ENCODE measurements at places on chromosomes 11 and 22. TPM values are rescaled to one million over a fixed set of nuclear protein-coding genes. Genes with fewer than 3 reads are reported as not detected.

DNA sequence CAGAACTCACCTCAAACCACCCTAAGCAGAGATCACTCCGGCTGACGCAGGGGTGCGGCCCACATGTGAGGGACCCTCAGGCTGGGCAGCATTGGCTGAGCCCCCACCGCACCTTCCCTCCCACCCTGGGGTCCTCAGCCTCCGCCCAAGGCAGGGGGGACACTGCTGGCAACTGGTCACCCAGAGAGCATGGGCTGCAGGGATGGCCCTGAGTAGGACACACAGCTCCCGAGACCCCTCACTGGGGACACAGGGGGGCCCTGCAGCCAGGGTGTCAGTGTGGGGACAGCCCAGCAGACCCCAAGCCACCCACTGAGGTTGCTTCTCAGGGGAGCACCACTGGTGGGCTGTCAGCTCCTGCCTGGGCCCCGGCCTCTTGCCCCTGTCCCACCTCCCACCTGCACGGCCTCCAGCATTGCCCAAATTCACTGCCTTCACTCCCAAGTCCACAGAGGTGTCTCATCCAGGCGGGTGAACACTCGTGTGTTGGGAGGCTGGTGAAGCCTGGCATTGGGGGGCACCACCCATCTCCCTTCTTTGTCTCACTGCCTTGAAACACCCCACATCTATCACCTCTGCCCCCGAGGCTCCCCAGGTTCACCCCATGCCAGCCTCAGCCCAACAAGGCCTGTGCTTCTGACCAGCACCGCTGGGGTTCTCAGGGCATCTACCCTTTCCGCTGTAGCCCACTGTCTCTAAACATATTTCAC lies 4.7 kb downstream of the C11orf21 start:
- DNase-seq: peak; percentile 6
- peaks cover 6% of the 10 kb centered on the region for H3K36me3 ChIP-seq
- H3K4me3 ChIP-seq: no peak overlapping the region
- peak overlapping the region; percentile 11 for H3K27ac ChIP-seq
- H3K4me1 ChIP-seq: peaks cover 14% of the 10 kb centered on the region

DNA sequence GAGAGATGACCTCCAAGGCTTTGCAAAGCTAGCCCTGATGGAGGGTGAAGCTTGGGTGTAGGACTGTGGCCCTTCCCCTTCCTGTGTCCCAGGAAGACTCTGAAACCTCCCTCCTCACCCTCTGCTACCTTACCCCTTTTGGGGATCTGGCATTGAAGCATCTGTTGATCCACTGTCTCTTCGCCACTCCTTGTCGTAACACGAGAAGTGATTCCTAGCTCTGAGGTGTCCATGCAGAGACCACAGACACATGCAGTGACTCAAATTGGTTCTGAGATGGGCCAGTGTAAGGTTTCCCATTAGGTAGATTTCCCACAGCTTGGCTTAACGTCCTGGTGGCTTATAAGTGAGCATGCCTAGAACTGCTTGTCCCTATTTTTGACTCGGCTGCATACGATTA lies 101.4 kb downstream of the ZBTB16 start:
- H3K36me3 ChIP-seq: no peaks in the 10 kb centered on the region
- no peak overlapping the region for H3K4me3 ChIP-seq
- H3K4me1 ChIP-seq: peaks cover 51% of the 10 kb centered on the region
- H3K27ac ChIP-seq: peak overlapping the region; percentile 26

DNA sequence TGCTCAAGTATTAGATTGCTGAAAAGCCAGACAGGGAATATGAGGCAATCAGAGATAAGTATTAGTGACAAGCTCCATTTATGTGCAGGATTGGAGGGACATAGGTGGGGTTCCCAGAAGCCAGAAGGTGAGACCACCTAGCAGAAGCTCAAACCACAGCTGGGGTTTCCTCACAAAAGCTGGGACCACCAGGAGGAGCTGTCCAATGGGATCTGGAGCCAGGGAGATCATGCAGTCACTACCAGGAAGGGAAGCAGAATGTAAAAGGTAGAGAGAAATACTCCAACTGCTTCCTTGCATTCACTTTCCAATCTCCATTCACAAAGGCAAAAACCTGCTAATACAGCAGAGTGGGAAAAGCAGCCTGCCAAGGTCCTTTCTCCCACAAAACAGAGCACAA lies 5.2 kb upstream of the FSHB start:
- no peak for DNase-seq
- no peak overlapping the region for H3K4me3 ChIP-seq
- peaks cover 5% of the 10 kb centered on the region for H3K36me3 ChIP-seq
- H3K27ac ChIP-seq: no peak overlapping the region
- no peaks in the 10 kb centered on the region for H3K4me1 ChIP-seq

- peak overlapping the region; percentile 34 for H3K27ac ChIP-seq
- peaks cover 37% of the 10 kb centered on the region for H3K36me3 ChIP-seq
- DNase-seq: peak; percentile 67
- H3K4me1 ChIP-seq: peaks cover 2% of the 10 kb centered on the region
- no peak overlapping the region for H3K4me3 ChIP-seq
- H3K27me3 ChIP-seq: no peaks in the 10 kb centered on the region
Observed at GRCh38 chr11:65625628-65626342, 10.2 kb downstream of the PCNX3 start.

CNIH2 gene
- 0.39 TPM for total RNA-seq

GTSE1 gene
- 39.9 TPM for total RNA-seq

SLCO2B1 gene
- not detected for total RNA-seq

OR52N4 gene
- 0.29 TPM for total RNA-seq

Data from activated CD4-positive, alpha-beta memory T cell treated with anti-CD3 and anti-CD28 coated beads for 36 hours (primary cell).